Stimulated activated CD8-positive, alpha-beta memory T cell treated with anti-CD3 and anti-CD28 coated beads, Interleukin-4, amount 100 ng/mL, for 1 hour (primary cell): ENCODE measurements at places on chromosomes 4 and X.

GRCh38 chrX:27863809-27864208 is 56.0 kb downstream of the MAGEB10 start:
- DNase-seq = no peak

DNA sequence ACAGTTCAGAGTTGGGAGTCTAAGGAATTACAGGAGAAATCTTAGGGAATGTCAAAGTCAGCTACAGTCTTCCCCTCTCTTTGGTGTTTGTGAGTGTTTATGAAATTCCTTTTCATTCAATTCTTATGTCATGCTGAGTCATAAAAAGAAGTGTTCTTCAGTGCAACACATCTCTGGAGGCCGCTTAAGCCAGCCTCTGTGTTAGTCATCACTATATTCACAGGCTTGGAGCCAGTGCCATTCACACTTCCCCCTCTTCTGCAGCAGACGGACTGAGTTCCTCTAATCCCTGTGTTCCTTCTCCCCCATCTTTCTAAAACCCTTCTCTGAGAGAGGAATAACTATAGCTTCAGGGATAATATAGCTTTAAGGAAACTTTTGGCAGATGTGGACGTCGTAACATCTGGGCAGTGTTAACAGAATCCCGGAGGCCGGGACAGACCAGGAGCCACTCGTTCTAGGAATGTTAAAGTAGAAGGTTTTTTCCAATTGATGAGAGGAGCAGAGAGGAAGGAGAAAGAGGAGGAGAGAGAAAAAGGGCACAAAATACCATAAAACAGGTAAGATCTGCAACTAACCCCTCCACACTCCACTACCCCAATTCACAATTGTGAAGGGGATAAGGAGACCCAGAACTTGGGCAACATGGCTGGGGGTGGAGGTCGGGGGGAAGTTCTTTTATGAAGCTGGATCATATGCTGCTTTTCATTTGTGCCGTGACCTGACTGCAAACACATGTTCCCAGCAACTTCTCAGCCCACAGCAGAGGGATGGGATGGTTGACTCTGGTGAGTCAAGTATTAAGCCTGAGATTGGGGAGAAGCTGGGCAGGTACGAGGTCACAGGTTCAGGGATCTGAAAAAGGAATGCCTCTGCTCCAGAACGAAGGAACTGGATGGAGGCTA is at the start of gene SRPX2:
Gene SRPX2 (plus strand): TSS at position 244 of the 905 bp plus-strand sequence. CDS start 2,124 bp downstream, outside the sequence.
- no peak for DNase-seq

GRCh38 chr4:172243551-172243950 is 430.3 kb downstream of the GALNTL6 start:
- DNase-seq = no peak

- no peak for DNase-seq
Observed at GRCh38 chr4:173420324-173420752, 21.4 kb upstream of the SCRG1 start.

GRCh38 chr4:155679343-155679742 is 12.7 kb downstream of the GUCY1A1 start:
- no peak for DNase-seq

GRCh38 chrX:10216208-10216607 is 59.4 kb downstream of the CLCN4 start:
- no peak for DNase-seq

DNA sequence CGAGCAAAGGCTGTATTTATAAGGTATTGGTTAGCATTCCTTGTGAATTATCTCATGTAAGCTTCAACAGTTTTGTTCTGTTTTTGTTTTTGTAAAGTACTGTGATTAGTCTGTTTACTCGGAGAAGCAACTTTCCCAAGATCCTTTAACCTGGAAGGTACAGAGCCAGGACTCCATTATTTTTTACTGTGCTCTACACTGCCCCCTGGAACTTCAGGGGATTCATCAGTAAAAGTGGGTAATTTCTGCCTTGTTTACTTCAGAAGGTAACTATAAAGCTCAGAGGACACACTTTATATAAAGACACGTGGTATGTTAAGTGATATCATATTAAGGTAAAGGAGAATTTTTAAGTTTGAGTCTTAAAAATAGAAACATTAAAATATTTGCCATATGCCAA is 124.9 kb downstream of the IQCM start:
- DNase-seq = no peak

- DNase-seq = no peak
Observed at GRCh38 chr4:125168531-125168930, 146.2 kb upstream of the FAT4 start.

DNA sequence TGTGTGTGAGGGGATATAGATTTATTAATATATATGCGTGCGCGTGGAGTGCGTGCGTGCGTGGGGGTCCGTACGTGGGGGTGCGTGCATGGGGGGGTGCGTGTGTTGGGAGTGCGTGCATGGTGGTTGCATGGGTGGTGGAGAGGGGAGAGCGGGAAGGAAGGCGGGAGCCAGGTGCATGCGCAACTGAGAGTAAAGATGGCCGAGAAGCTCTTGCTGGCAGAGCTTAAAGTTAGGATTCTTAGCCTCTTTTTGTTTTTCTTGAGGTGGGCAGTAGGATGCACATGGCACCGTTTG is 45.8 kb downstream of the TEX13B start:
- DNase-seq = no peak

- DNase-seq = no peak
Observed at GRCh38 chr4:110278127-110278526, 79.7 kb upstream of the ELOVL6 start.

DNA sequence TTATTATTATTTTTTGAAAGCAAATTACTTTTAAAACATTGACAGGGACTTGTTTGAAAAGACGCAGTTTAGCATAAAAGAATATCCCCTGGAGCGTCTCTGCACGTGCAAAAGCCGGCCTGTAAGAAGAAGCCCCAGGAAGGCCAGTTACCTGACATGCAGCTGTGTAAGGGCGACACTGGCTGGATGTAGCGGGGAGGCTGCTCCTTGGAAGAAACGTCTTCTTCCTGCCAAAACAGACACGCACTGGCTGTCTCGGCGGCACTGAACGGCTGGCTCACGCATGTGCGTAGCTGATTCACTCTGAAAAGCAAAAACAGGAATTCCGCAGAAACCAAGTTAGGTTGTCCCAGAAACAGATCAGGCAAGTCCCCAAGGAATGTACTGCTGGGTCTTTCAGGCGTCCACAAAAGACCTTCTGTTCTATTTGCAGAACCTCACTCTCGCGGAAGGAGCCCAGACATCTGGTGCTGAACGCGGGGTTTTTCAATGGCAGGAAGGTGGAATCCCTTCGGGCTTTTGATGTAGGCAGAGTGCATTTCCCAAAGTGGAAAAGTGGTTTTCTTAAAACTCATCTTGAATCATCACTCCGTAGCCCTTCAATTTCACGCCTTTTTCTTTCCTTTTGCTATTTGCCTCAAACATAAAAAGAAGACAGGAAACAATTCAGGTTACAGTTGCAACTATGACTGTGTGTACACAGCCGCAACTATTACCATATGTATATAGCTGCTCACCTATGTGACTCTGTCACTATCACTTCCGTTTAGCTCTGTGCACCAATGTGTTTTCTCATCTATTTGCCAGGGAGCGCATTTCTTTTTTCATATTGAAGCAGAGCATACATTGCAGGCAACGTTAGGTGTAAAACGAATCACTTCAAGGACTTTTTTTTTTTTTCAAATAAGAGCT is 38.1 kb upstream of the ARSH start:
- no peak for DNase-seq

- no peak for DNase-seq
Observed at GRCh38 chr4:149121023-149121404, 678.8 kb upstream of the NR3C2 start.

DNA sequence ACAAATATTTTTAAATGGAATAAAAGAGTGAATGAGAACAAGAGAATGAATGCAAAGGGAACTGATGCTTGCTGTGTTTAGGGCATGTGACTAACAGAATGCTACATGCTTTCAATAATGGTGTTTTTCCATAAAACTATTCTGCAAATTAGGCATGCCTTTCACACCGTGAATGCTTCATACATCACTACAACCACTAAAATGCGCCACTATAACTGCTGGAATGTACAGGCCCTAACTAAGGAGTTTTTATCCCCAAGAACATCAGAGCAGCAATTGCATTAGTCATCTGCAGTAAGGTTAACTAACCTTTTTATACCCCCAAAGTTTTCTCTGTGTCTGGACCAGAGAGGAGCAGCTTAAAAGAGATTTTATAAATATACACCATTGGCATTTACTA is 190.4 kb downstream of the ARAP2 start:
- DNase-seq = no peak

DNA sequence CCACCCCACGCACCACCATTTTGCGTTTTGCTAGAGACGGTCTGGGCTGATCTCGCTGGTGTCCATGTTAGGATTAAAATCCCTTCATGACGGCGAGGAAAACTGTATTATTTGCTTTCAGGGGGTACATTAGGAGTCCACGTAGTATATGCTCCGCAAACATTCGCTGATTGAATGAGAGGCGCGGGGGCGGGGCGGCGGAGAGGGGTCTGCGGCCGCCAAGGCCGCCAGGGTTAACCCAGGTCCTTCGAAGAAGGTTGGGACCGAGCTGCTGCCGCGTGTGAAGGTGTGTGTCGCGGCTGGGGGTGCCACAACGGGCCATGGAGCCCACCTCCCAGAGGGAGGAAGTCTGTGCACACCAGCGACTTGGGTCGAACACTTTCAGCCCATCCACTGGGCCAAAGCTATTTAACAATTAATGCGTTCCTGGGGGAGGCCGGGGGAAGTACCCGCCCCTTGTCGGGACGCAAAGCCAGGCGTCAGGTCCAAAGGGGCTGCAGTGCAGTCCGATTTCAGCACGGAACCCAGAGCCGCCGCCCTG is 6.4 kb upstream of the PITX2 start:
- no peak for DNase-seq

- no peak for DNase-seq
Observed at GRCh38 chrX:14697451-14697850, 168.1 kb downstream of the GLRA2 start.

- no peak for DNase-seq
Observed at GRCh38 chrX:1321674-1322073, 14.9 kb upstream of the IL3RA start.

- DNase-seq = no peak
Observed at GRCh38 chrX:147899379-147900114, 12.2 kb upstream of the FMR1 start.

- no peak for DNase-seq
Observed at GRCh38 chrX:123310112-123310511, 126.0 kb downstream of the GRIA3 start.

- peak; percentile 81 for DNase-seq
Observed at GRCh38 chrX:152958524-152959465, 35.1 kb downstream of the PNMA5 start.
